ENCODE measurements at places on chromosomes 1 and 21. TPM values are rescaled to one million over a fixed set of nuclear protein-coding genes. Genes with fewer than 3 reads are reported as not detected.

Gene TRABD2B
- not detected for total RNA-seq

Gene OXCT2
- total RNA-seq, result 0.27 TPM

Gene PITHD1
- 59.6 TPM for total RNA-seq

Gene MAP10
- total RNA-seq, result 1.5 TPM

Gene ENSA
- 178 TPM for total RNA-seq

Gene F13B
- not detected for total RNA-seq

Gene RASSF5
- total RNA-seq, result 227 TPM

DNA sequence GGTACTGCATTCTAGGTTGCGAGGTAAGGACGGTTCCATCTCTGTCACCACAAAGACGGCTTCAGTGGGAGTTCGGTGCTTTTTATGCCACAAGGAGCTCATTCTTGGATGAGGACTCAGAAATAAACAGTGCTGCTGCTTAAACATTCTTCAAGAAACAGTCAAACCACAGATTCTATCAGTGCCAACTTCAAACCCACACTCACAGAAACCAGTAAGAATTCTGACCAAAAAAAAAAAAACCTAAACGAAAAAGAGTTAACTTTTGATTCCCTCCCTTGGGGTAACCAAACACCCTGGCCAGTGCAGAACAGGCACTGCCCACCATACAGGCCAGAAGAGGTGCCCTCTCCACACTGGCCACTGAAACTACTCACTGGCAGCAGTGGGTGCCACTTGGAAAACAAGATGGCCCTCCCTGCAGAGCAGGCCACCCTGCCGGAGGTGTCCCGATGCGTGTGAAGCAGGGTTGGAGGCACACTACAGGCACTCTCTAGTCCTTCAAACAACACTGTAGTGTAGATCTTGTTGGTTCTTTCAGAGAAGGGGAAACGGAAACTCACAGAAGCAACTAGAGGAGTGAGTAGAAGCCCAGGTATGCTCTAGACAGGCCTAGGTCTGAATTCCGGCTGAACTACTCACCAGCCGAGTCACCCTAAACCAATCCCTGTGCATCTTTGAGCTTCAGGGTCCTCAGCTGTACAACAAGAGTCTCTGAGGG, 87.3 kb upstream of the TLR5 start:
- H3K27ac ChIP-seq, result peak overlapping the region; percentile 70
- peaks cover 70% of the 10 kb centered on the region for H3K4me1 ChIP-seq
- no peaks in the 10 kb centered on the region for H3K27me3 ChIP-seq
- peak; percentile 30 for DNase-seq
- peak overlapping the region; percentile 22 for H3K4me3 ChIP-seq

DNA sequence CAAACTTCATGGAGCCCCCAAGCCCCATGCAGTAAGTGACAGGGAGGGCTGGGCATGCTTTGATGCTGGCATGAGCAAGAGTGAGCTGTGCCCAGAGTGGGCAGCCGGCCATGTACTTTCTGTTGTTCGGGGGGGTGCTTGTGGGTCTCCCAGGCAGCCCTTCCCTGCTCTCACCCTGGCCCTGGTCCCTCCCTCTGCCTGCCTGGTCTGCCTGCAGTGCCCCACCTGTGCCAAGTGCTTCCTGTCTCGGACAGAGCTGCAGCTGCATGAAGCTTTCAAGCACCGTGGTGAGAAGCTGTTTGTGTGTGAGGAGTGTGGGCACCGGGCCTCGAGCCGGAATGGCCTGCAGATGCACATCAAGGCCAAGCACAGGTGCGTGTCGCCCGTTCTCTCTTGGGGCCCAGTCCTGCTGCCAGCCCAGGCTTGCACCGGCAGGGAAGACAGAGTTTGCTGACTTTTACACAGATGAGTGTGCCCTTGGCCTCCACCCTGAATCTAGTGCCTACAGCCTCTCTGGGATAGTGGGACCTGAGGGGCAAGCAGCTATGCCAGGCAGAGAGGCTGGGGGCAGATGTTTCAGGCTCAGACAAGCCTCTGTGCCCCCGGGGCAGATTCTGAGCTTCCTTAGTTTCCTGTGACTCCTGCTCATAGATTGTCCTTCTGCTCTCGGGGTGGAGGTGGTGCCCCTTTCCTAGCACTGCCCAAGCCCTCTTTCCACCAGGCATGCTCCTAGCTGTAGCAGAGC, 7.6 kb downstream of the ZBTB48 start:
- H3K27me3 ChIP-seq, result no peaks in the 10 kb centered on the region
- no peak overlapping the region for H3K27ac ChIP-seq
- no peak overlapping the region for H3K4me3 ChIP-seq
- peaks cover under 1% of the 10 kb centered on the region for H3K4me1 ChIP-seq
- no peak for DNase-seq
- peaks cover 40% of the 10 kb centered on the region for H3K36me3 ChIP-seq

GRCh38 chr1:248786156-248786555, 30.6 kb upstream of the LYPD8 start:
- no peaks in the 10 kb centered on the region for H3K4me1 ChIP-seq
- H3K27me3 ChIP-seq, result no peaks in the 10 kb centered on the region
- H3K4me3 ChIP-seq, result no peak overlapping the region
- DNase-seq, result no peak
- no peaks in the 10 kb centered on the region for H3K36me3 ChIP-seq

GRCh38 chr1:219498666-219499065, 114.2 kb downstream of the ZC3H11B start:
- no peaks in the 10 kb centered on the region for H3K27me3 ChIP-seq
- no peaks in the 10 kb centered on the region for H3K36me3 ChIP-seq
- no peak for DNase-seq
- no peaks in the 10 kb centered on the region for H3K4me1 ChIP-seq
- H3K27ac ChIP-seq, result no peak overlapping the region

GRCh38 chr1:235102993-235103411, 25.6 kb downstream of the TOMM20 start:
- no peak overlapping the region for H3K27ac ChIP-seq
- H3K4me3 ChIP-seq, result no peak overlapping the region
- H3K27me3 ChIP-seq, result no peaks in the 10 kb centered on the region
- DNase-seq, result no peak
- peaks cover 23% of the 10 kb centered on the region for H3K4me1 ChIP-seq

DNA sequence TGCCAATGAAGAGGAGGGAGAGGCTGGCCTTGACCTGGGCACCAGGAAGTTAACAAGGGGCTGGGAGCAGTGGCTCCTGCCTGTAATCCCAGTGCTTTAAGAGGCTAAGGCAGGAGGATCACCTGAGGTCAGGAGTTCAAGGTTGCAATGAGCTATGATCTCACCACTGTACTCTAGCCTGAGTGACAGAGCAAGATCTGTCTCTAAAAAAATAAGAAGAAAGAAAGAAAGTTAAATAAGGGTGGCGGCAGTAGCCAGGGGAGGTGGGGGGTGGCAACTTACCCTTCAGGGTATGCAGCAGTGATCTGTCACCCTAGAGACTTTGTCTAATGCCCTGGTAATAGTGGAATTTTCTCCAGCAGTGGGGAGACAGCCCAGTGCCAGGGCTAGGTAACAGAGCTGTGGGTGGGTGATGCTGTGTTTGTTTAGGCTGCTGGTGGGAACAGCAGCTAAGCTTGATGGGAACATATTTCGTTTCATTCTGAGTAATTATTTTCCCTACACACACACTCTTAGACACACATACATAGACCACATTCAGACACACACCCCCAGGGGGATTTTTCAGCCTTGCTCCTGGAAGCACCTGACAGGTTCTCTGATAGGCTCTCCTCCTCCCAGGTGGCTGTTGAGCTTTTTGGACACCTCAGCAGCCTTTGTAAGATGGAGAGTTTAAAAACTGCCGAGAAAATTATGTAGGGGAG, 11.3 kb upstream of the SYT6 start:
- no peaks in the 10 kb centered on the region for H3K36me3 ChIP-seq
- DNase-seq, result no peak

DNA sequence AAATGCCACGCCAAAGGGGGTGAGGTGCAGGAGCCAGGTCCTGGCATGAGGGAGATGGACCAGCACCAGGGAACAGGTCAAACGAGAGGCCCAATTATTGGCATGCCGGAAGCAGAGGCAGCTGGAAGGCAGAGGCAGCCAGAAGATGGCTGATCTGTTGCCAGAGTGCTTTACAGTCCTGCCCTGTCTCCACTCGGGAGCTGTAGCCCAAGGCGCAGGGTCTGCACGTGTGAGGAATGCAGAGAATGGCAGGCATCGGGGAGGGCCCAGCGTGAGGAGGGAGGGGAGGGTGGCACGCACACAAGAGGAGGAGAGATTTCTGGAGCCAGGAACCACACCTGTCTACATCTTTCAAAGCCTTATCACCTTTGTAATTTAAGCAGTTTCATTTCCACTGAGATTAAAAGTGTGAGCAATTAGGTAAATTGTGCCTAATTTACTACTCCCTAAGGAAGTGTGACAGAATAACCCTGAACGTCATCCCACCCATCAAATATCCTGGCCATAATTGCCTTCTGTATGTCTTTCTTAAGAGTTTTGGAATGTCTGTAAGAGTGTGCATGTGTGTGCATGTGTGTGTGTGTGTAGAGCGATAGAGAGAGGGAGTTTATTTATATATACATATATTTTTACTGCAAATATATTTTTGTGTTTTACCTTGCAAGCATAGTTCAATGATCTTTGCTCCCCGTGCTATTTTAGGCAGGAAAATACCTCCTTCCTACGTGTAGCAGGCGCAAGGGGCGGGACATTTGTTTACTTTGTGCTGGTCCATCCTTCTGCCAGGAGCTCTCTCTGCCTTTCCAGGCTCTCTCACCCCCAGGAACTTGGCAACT, 125.5 kb upstream of the SERBP1 start:
- no peaks in the 10 kb centered on the region for H3K4me1 ChIP-seq
- no peak overlapping the region for H3K27ac ChIP-seq
- no peaks in the 10 kb centered on the region for H3K36me3 ChIP-seq
- H3K4me3 ChIP-seq, result no peak overlapping the region
- no peak for DNase-seq

GRCh38 chr1:8858888-8859706, 19.4 kb downstream of the ENO1 start:
- H3K36me3 ChIP-seq, result peaks cover 24% of the 10 kb centered on the region
- H3K4me1 ChIP-seq, result no peaks in the 10 kb centered on the region
- no peak overlapping the region for H3K4me3 ChIP-seq
- no peak overlapping the region for H3K27ac ChIP-seq
- no peak for DNase-seq

- no peaks in the 10 kb centered on the region for H3K27me3 ChIP-seq
- DNase-seq, result no peak
- H3K36me3 ChIP-seq, result no peaks in the 10 kb centered on the region
- H3K27ac ChIP-seq, result no peak overlapping the region
- H3K4me3 ChIP-seq, result no peak overlapping the region
Measured at GRCh38 chr1:65026235-65026634, 59.9 kb upstream of the JAK1 start.

- no peak overlapping the region for H3K4me3 ChIP-seq
- no peaks in the 10 kb centered on the region for H3K36me3 ChIP-seq
- no peaks in the 10 kb centered on the region for H3K27me3 ChIP-seq
- H3K27ac ChIP-seq, result no peak overlapping the region
- H3K4me1 ChIP-seq, result no peaks in the 10 kb centered on the region
- DNase-seq, result no peak
Measured at GRCh38 chr21:29133796-29134195, 3.4 kb downstream of the MAP3K7CL start.

GRCh38 chr1:61962631-61963030, 220.4 kb downstream of the PATJ start:
- H3K36me3 ChIP-seq, result no peaks in the 10 kb centered on the region
- H3K4me1 ChIP-seq, result no peaks in the 10 kb centered on the region
- no peaks in the 10 kb centered on the region for H3K27me3 ChIP-seq
- no peak for DNase-seq
- H3K27ac ChIP-seq, result no peak overlapping the region

GRCh38 chr1:165364568-165365133, 8.1 kb upstream of the LMX1A start:
- H3K27me3 ChIP-seq, result no peaks in the 10 kb centered on the region
- H3K4me1 ChIP-seq, result no peaks in the 10 kb centered on the region
- no peak for DNase-seq
- H3K27ac ChIP-seq, result no peak overlapping the region
- no peaks in the 10 kb centered on the region for H3K36me3 ChIP-seq

DNA sequence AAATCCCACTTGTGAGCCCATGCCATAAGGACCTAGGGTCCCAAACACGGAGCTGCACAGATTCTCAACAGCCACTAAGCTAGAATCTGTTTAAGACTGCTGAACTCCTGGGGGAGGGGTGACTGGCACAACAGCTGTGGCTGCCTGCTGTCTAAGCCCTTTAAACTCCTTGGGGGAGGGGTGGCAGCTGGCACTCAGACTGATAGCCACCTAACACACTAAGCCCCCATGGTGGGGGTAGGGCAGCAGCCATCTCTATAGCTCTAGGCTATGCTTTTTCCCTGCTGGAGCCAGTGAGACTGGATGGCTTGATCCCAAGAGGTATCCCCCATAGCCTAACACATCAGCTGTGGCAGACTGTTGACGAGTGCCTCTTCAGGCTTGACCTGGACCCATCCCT, 73.3 kb upstream of the FMO3 start:
- H3K27ac ChIP-seq, result no peak overlapping the region
- no peaks in the 10 kb centered on the region for H3K27me3 ChIP-seq
- H3K4me3 ChIP-seq, result no peak overlapping the region
- DNase-seq, result no peak

- DNase-seq, result no peak
- no peaks in the 10 kb centered on the region for H3K27me3 ChIP-seq
- no peak overlapping the region for H3K27ac ChIP-seq
- peaks cover 50% of the 10 kb centered on the region for H3K36me3 ChIP-seq
- no peak overlapping the region for H3K4me3 ChIP-seq
Measured at GRCh38 chr1:32082022-32082421, 9.3 kb downstream of the TMEM39B start.

- no peaks in the 10 kb centered on the region for H3K27me3 ChIP-seq
- H3K27ac ChIP-seq, result no peak overlapping the region
- H3K4me3 ChIP-seq, result no peak overlapping the region
- H3K36me3 ChIP-seq, result no peaks in the 10 kb centered on the region
- no peaks in the 10 kb centered on the region for H3K4me1 ChIP-seq
- DNase-seq, result no peak
Measured at GRCh38 chr1:41444246-41444645, 40.2 kb downstream of the EDN2 start.

DNA sequence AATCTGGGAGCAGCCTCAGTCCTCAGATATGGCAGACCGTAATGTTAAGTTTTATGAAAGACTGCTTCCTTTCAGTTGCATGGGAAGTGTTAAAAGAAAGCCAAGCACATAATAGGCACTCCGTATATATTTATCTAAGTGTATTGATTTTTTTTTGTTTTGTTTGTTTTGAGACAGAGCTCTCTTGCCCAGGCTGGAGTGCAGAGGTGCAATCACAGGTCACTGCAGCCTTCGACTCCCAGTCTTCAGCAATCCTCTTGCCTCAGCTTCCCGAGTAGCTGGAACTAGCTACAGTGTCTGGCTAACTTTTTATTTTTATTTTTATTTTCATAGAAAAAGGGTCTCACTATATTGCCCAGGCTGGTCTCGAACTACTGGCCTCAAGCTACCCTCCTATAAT, 341.8 kb downstream of the USH2A start:
- H3K27ac ChIP-seq, result no peak overlapping the region
- no peaks in the 10 kb centered on the region for H3K27me3 ChIP-seq
- H3K36me3 ChIP-seq, result no peaks in the 10 kb centered on the region

GRCh38 chr1:203742436-203742835, 22.5 kb upstream of the LAX1 start:
- no peaks in the 10 kb centered on the region for H3K36me3 ChIP-seq
- H3K4me3 ChIP-seq, result no peak overlapping the region
- no peaks in the 10 kb centered on the region for H3K4me1 ChIP-seq
- H3K27ac ChIP-seq, result no peak overlapping the region

- no peak overlapping the region for H3K27ac ChIP-seq
- no peak for DNase-seq
- no peaks in the 10 kb centered on the region for H3K27me3 ChIP-seq
- H3K4me3 ChIP-seq, result no peak overlapping the region
- no peaks in the 10 kb centered on the region for H3K4me1 ChIP-seq
- no peaks in the 10 kb centered on the region for H3K36me3 ChIP-seq
Measured at GRCh38 chr1:14555091-14555490, 43.4 kb upstream of the KAZN start.

Measured in naive thymus-derived CD4-positive, alpha-beta T cell (primary cell).